Activated CD4-positive, CD25-positive, alpha-beta regulatory T cell (primary cell): ENCODE measurements at places on chromosomes 1 and 21.

DNA sequence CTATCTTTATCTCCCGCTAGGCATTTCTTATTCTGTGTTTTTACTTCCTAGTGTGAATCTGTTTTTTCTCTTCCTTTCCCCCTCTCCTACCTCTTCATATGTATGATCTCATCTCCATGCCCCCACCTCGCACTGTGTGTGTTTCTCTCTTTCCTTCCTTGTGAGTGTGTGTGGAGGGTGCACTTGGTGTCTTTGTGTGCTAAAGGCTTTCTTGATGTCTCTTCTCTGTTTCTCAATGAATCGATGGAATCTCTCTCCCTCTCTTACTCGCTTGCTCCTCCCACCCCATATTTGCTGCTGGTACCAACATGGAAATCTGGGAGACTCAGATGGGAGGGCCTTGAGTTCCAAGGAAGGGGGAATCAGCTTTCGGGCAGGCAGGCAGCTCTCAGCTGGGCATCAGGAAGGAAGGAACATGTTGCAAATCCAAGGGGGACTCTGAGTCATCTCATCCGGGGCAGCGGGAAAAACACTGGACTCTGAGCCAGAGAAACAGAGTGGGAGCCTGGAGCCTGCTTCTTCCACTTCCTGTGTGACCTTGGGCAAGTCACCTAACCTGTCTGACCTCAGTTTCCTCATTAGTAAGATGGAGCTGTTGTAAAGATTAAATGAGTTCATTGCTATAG lies 147.5 kb downstream of the PTPRU start:
- DNase-seq: no peak

DNA sequence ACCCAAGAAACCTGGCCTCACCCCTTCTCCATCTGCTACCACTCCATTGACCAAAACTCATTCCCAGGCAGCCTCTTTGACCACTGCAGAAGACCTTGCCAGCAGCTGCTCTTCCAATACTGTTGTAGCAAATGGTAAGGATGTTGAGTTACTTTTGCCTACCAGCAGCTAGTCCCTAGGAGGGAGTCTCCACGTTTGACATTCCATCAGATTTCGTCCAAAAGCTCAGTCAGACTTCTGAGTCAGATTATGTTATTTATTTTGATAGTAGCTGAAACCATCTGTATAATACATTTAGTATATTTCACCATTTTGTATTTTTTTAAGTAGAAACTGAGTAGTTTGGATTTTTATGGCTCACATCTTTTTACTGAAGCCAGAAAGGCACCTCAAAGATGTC lies 51.5 kb upstream of the WNT2B start:
- DNase-seq: no peak

DNA sequence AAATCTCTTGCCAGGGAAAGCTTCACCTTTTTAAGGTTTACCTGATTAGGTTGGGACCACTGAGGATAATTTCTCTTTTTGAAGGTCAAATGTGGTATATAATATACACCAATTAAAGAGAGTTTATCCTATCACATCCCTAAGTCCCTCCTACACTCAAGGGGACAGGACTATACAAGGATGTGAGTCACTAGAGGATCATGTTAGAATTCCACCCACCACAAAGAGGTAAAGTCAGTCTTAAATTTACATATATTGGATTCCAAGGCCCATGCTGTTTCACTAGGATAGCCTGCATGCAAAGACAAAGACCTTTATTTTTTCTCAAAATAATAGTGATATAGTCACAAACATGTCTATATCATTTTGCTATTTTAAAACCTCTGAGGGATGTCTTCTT lies 164.4 kb downstream of the GIPC2 start:
- DNase-seq: no peak

DNA sequence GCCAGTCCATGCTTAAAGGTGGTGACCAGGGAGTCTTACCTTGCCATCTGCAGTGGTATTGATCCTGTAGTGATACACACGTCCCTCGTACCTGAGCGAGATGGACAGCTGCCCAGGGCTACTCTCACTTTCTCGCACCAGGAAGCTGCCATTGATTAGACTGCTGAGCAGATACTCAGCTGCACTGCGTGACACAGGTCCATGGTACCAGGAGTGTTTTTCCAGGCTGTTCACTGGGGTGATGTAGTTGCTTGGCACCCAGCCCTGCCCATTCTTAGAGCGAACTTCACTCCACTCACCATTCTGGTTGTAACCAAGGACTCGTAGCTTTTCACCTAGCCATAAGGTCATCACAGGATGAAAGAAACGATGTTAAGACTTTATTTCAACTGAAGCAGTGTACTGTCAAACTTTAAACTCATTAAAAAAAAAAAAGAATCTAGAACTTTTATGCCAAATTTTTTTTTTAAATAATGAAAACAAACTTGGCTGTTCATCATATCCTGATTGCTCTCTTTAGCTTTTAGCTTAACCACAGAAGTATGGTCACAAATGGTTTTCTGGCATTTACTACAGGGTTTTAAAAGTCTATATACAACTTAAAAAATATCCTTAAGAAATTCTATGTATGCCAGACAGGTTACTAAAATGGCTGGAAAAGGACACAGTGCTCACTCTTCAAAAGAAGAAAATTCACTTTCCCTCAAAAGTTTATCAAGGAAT lies 44.6 kb downstream of the TOR3A start:
- DNase-seq: no peak

DNA sequence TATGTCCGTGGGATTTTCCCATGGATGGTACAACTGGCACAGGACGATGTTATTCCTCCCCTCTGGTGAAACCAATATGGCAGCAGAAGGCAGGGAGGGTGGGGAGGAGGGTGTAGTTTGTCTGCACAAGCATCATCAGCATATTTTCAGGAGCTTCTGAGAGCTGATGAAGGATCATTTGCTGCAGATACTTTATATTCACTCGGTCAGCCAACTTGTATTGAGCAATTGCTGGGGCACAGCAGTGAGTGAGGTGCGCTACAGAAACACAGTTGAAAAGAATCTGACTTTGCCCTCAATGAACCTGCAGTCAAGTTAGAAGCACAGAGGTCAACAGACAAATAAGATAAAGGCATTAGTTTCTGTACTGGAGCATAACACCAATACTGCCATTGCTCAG lies 13.0 kb downstream of the PKP1 start:
- no peak for DNase-seq

- no peak for DNase-seq
Measured at GRCh38 chr1:67148516-67149178, 13.9 kb upstream of the C1orf141 start.

DNA sequence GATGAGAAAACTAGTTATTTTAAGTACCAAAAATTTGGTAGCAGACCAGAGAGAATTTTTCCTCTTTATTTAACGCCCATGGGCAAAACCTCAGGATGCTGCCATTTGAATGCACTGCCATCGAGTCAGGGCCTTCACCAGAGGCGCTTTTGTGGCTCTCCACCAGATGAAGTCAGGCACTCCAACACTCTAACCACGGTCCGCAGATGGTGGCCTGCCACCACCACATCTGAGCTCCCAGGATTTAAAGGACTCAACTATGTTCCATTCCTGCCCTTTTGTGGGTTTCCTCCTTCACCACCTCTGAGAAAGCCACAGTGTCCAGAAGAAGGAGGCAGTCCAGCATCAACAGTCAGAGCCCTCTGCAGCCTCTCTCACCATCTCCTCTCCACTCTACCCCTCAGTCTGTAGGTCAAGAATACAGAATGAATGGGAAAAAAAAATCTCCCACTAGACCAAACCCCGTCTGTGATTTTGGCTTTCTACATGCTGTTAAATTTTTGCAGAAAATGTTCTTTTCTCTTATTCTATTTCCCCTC lies 647.4 kb downstream of the USP25 start:
- no peak for DNase-seq

GRCh38 chr1:173148971-173149370 lies 58.2 kb downstream of the TNFSF4 start:
- DNase-seq: no peak

DNA sequence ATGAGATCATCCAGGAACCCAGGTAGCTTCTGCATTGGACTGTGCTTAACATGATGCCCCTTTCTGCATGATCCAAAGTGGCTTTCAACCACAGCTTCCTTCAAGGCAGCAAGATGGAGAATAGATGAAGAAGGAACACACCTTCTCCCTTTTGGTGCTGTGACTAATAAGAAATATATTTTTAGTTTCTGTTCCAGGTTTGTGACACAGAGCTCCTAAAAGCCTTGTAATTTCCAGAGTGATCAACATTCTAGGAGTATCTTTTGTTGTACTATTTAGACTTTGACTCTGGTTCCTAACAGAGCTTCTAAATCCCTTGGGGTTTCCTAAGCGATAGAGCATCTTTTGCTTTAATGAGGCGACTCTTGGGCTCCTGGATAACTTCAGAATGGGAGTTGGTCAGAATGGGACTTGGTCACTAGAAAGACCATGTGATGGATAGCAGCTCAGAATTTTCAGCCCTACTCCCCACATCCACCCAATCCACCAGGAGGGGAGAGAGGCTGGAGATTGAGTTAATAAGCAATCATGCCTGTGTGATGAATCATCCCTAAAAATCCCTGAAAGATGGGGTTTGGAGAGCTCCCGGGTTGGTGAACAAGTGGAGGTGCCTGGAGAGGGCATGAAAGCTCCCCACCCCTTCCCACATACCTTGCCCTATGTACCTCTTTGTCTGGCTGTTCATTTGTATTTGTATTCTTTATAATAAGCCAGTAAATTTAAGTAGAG lies 134.8 kb downstream of the FGGY start:
- no peak for DNase-seq

DNA sequence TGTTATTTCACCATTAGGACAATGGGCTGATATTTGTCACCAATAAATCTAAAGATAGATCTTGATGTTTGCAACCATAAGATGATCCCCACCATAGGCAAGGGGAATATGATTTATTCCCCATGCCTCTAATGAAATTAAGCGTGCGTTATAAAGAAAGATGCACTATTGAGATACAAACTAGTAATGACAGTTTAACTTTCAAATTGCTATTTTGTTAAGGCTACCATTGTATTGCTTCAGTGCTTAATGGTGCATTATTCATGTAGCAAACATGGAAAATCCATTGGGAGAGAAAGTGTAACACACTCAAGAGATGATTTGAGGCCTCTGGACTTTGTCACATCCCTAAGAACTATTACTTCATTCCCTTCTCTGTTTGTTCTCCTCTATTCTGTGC lies 108.9 kb upstream of the TRABD2B start:
- no peak for DNase-seq
